Type B pancreatic cell (in vitro differentiated cells): ENCODE measurements at places on chromosomes 3 and 15. TPM values are rescaled to one million over a fixed set of nuclear protein-coding genes. Genes with fewer than 3 reads are reported as not detected.

Gene A4GNT
- 0.34 TPM in 1 of 2 replicates, not detected in the other for total RNA-seq

DNA sequence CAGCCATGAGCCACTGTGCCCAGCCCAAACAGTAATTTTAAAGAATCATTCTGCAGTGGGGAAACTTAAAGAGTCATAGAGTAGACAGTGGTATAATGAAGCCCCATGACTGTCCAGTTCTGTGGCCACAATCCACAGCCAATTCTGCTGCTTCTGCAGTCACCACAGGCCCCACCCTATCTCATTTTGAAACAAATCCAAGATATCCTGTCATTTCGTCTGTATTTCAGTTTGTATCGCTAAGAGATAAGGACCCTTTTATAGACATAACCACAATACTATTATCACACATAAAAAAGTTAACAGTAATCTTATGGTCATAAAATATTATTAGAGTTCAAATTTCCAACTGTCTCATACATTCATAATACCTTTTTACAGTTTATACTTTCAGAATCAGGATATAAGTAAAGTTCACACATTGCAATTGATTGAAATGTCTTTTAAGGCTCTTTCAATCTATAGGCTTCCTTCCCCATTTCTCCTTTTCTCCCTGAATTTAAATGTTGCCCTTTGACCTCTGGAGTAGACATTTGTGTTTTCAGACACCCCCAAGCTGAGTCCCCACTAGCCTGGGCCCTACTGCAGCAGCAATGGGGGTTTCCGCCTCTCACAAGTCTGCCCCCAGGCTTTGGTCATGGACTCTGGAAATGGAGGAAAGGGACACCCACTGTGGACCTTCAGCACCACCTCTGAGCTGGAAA, 4.2 kb upstream of the NUP210 start:
- no peak for DNase-seq

GRCh38 chr3:134794950-134795745, at the start of gene EPHB1:
TSS of gene EPHB1 (plus strand) at chr3:134795260.
- DNase-seq: peak; percentile 90

- DNase-seq: no peak
Measured at GRCh38 chr3:172201870-172202236, 162.5 kb downstream of the FNDC3B start.

DNA sequence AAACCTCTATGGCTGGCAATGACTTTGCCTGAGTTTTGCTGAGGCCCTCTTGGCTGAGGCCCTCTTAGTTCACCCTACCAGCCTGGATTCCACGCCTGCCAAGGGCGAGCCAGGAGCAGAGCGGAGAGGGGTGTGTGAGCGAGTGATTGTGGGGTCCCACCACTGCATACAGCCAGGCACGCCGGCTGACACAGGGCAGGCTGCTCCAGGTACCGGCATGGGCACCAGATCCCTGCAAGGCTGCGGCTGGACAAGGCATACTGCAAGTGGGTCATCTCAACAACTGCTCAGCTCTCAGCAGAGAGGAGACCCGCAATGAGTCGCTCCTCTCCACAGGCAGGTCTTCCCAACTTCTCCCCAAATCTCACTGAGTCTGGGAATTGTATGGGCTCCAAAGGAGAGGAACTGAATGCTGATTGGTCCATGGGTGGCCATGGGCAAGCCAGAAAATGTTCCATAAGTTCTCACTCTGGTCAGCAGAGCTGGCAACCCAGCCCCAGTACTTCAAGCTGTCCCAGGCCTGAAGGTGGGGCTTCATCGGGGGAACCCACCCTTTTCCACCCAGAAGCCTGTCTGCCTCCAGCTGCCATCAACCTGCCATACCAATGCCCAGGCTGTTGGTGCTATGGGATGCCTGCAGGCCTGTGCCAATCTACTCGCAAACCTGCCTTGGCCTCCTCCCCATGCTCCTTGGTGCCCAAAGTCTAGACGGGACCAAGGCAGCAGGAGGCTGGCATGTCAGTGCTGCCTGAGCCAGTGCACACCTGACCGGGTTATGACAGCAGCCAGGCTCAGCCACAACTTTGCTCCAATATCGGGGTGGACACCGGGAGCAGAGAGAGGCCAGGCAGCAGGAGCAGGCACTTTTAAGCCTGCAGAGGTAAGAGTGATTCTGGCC, 1273.6 kb upstream of the GBE1 start:
- DNase-seq: peak; percentile 55

DNA sequence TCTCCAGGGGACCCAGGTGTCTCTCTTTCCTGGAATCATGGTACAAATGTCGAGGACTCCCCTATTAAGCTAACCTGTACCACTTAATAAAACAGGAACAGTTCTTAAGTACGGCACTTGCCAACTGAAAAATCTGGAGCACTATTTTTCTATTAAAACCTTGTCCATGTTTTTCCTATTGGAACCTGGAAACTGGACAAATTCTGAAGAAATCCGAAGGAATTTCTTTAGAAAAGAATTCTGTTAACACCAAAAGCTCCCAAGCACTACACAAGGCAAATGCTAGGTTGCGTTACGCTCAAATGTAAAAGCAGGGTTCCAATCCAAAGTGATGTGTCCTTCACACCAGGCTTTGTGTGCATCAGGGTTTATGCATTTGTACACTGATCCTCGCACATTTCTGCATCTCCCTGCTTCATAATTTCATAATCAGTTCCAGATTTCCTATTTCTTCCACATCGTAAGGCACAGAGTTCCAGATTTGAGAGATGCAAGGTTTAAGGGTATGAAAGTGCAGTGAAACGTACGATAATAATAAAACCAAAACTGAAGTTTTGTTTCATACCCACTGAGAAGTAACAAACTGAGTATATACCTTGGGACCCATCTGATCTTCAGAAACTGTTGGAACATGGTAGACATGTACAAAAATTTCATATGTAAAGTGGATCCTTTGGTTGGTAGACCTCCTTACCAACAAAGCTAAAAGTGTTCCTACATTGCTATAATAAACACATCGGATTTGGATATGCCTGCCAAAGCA, 132.1 kb upstream of the WNT5A start:
- no peak for DNase-seq

DNA sequence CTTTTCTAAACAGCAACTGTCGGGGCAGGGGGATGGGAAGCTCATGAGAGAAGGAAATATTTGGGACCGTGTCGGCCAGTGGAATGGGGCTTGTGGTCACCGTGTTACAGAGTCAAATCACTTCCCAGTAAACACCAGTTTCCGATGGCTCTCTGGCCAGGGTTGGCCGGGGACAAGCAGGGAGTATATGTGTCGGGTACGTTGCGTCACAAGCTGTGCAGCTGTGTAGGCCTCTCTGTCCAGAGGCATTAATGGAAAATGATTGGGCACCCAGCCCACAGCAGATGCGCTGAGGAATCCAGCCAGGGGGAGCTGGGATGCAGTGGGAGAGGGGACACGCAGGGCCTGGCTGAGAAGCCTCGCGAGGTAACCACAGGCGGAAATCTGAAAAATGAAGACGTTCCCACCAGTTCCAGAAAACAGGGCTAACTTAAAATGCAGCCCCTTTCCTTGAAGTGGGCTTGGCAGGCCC, 15.8 kb upstream of the ALDH1A3 start:
- no peak for DNase-seq

Gene KBTBD13
- total RNA-seq: not detected in 2 replicates

DNA sequence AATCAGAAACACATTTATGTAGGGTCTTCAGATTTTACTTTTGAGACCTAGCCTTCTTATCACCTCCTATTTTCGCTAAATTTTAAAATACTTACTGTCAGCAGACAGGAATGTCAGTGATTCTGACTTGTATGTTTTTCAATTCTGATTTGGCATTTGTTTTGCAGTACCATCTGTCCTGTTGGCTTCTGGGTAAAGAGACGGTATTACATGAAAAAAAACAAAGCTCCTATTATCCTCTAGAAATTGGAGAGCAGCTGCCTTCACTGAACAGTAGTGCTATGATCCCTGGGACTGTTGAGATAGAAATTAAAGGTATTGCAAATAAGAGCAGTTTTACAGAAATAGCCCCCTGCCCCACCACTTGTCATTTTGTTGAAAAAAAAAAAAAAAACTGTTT, 8.4 kb downstream of the ARMC8 start:
- DNase-seq: no peak

Gene RAB27A
- 13.4 and 14.5 TPM in 2 replicates for total RNA-seq

Gene HTD2
- total RNA-seq: 10.6 and 11.4 TPM in 2 replicates

Gene FSIP1
- 0.88 and 2.9 TPM in 2 replicates for total RNA-seq

- no peak for DNase-seq
Measured at GRCh38 chr3:4401441-4401840, 65.6 kb downstream of the SUMF1 start.

GRCh38 chr3:25665315-25666280, 891 bp upstream of the TOP2B start:
- no peak for DNase-seq

Gene ZWILCH
- 15.0 and 23.2 TPM in 2 replicates for total RNA-seq

DNA sequence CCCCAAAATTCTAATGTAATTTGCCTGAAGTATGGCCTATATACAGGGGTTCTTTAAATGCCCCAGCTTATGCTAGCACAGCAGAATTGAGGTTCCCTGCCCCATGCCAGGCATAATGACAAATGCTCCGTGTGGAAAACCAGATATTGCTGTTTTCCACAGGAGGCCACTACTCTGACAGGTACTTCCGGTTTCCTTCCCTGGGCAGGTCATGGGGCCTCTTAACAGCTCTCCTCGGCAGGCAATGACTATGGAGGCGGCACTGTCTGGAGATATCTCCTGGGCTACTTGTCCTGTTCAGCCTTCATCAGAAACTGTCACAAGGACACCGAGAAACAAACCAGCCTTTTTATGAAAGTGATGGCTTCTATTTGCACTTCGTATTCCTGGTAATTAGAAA, 54.8 kb downstream of the SLC7A14 start:
- no peak for DNase-seq

GRCh38 chr3:40120806-40121205, 188.7 kb upstream of the EIF1B start:
- no peak for DNase-seq

- no peak for DNase-seq
Measured at GRCh38 chr3:128498127-128498626, 5.2 kb upstream of the GATA2 start.

GRCh38 chr3:150278195-150278594, 129.9 kb upstream of the TSC22D2 start:
- DNase-seq: no peak

DNA sequence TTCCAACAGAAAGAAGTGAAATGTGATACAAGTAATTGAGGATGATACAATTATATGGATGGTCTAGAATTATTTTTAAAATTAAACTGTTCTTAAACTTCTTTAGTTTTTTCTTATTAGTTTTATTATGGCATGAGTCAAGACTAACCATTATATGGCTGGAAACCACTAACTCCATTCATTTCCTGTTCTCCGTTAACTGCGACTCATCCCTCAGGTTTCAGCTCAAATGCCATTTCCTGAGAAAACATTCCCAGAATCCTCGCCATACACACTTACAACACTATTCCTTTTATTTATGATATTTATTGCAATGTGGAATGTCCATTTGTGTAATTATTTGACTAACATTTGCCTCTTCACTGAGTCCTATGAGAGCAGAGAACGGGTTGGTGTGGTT, 394.1 kb downstream of the SOX2 start:
- DNase-seq: no peak

Gene MOBP
- total RNA-seq: not detected in 2 replicates

- DNase-seq: no peak
Measured at GRCh38 chr3:191627064-191627463, 166.1 kb downstream of the PYDC2 start.

GRCh38 chr15:87752250-87752951, 504.1 kb downstream of the NTRK3 start:
- DNase-seq: no peak

Gene IGSF11
- 2.3 and 2.4 TPM in 2 replicates for total RNA-seq

DNA sequence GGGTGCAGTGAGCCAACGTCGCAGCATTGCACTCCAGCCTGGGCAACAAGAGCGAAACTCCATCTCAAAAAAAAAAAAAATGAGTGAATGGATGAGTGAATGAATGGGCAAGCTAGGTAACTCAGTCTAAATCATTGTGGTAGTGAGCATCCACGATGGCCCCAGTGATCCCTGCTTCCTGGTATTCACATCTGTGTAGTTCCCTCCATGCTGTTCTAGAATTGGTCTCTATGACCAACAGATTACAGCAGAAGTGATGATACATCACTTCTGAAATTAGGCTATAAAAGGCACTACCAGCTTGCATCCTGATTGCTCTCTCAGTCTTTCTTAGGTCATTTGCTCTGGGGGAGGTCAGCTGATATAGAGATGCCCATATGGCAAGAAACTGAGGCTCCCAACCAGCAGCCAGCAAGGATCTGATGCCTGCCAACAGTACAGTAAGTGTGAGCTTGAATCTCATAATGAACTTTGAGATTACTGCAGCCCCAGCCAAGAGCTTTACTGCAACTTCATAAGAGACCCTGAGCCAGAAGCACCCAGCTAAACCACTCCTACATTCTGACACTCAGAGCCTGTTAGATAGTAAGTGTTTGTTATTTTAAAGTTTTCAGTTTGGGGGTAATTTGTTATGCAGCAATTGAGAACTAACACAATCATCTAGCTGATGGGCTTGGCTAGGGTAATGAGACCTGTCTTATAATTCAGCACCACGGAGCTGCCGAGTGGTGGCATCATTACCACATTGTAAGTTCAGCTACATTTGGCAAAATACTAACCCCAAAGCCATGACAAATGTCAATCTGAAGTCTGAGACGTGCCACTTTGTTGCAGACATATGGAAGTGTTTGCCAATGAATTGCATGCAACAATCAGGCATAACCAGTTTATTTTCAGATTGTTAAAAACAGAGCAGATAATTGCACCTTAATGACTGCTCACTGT, 53.0 kb downstream of the KLHL6 start:
- no peak for DNase-seq

DNA sequence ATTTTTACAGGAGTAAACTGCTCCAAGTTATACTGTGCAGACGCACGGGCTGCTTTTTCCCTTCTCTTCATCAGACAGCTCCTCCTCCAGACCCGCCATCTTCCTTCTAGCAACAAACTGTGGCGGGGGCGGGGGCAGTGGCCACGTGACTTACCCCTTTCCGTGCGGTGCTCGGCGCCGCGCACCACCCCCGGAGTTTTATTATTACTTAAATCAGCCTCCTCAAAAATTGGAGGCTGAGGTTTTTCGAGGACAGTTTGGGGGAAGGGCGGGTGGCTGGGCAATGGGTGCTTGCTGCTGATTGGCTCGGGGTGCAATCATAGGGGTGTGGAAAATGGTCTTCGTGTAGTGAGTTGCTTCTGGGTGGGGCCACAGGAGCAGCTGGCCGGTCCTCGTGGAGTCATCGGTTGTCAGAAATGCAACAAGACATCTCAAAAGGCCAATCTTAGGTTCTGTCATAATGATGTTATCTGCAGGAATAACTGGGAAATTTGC, 77.1 kb upstream of the MFGE8 start:
- no peak for DNase-seq

Gene LSAMP
- total RNA-seq: 17.0 and 64.9 TPM in 2 replicates

Gene MUSTN1
- 1.8 TPM in 1 of 2 replicates, not detected in the other for total RNA-seq

DNA sequence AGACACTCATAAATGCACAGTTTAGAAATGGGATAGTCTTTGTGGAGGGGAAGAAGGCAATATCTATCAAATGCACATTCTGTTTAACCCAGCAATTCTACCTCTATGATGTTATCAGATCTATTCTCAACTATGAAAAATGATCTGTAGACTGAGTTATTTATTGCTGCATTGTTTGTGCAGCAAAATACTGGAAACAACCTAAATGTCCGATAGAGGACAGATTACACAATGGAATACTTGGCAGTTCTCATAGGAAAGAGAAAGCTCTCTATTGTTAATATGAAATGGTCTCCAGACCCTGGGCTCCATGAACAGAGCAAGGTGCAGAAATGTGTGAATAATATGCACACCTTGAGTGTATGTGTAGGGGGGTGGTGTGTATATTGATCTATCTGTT, 49.0 kb upstream of the SELENOK start:
- no peak for DNase-seq

Gene SLC28A1
- total RNA-seq: 0.19 and 0.31 TPM in 2 replicates
